ENCODE measurements at places on chromosomes 1 and 21. TPM values are rescaled to one million over a fixed set of nuclear protein-coding genes. Genes with fewer than 3 reads are reported as not detected.

- H3K36me3 ChIP-seq, result no peaks in the 10 kb centered on the region
- peaks cover 5% of the 10 kb centered on the region for H3K27me3 ChIP-seq
- DNase-seq, result no peak
- H3K4me3 ChIP-seq, result no peak overlapping the region
- no peaks in the 10 kb centered on the region for H3K4me1 ChIP-seq
- no peak overlapping the region for H3K27ac ChIP-seq
Measured at GRCh38 chr1:233960386-233960785, 55.9 kb downstream of the SLC35F3 start.

DNA sequence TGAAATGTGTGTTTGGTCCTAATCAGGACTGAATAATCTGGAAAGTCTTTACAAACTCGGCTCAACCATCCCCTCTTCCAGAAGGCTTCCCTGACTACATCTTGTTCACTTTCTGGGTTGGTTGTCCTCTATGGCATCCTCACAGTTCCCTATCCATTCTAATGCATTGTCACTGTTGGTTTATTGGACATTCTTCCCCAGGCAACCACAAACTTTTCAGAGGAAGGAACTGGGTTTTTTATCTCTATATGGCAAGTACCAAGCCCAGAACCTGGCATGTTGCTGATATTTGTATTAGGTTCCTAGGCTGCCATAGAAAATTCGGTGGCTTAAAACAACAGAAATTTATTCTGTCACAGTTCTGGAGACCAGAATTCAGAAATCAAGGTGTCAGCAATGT is 363.5 kb upstream of the ST6GALNAC5 start:
- H3K27ac ChIP-seq, result no peak overlapping the region
- peaks cover 23% of the 10 kb centered on the region for H3K4me1 ChIP-seq
- no peaks in the 10 kb centered on the region for H3K27me3 ChIP-seq
- DNase-seq, result no peak
- H3K36me3 ChIP-seq, result no peaks in the 10 kb centered on the region

DNA sequence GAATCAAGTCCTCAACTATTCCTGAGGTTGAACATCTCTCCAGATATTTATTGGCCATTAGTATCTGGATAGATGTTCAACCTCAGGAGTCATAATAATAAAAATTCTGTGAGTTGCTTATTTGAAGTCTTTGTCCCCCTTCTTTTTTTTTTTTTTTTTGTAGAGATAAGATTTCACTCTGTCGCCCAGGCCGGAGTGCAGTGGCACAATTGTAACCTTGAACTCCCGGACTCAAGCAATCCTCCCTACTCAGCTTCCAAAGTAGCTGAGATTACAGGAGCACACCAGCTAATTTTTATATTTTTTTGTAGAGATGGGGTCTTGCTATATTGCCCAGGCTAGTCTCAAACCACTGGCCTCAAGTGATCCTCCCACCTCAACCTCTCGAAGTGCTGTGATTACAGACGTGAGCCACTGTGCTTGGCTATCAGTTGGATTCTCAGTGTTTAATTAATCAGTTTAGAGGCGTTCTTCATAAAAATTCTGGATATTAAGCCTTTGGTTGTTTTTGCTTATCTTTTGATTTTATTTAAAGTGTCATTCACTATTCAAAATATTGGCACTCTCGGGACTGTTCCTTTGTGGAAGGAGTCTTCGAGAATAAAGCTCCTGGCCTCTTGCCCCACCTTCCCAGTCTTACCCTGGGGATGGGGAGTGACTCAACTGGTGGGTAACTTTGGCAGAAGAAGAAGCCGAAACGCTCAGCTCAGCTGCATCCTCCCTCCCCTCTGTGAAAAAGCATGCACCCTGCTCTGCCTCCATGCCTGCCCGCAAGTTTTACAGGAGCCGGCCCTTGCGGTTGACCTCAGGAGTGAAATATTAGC is 11.2 kb upstream of the HYI start:
- no peaks in the 10 kb centered on the region for H3K27me3 ChIP-seq
- H3K36me3 ChIP-seq, result no peaks in the 10 kb centered on the region
- H3K27ac ChIP-seq, result no peak overlapping the region
- no peak for DNase-seq

DNA sequence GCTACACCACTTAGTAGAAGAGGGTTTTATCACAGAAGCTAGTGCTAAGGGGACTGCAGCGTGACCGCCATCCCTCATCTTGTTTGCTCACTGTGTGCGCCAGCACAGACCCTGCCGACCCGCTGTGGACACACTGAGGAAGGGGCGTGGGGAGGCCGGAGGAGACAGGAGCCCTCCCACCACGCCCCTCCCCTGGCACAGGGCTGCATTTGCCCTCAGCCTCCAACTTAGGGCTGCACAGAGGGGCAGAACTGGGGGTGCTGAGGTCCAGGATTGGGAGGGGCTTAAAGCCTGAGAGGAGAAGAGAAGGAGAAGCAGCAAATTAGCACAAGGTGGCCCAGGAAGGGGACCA is 37.2 kb downstream of the RRP1 start:
- H3K27ac ChIP-seq, result no peak overlapping the region
- no peak overlapping the region for H3K4me3 ChIP-seq
- DNase-seq, result no peak
- no peaks in the 10 kb centered on the region for H3K36me3 ChIP-seq
- H3K27me3 ChIP-seq, result no peaks in the 10 kb centered on the region

- H3K27ac ChIP-seq, result no peak overlapping the region
- no peak overlapping the region for H3K4me3 ChIP-seq
- DNase-seq, result no peak
- no peaks in the 10 kb centered on the region for H3K36me3 ChIP-seq
- H3K4me1 ChIP-seq, result no peaks in the 10 kb centered on the region
- peaks cover 11% of the 10 kb centered on the region for H3K27me3 ChIP-seq
Measured at GRCh38 chr1:2633936-2634491, 1.2 kb upstream of the MMEL1 start.

DNA sequence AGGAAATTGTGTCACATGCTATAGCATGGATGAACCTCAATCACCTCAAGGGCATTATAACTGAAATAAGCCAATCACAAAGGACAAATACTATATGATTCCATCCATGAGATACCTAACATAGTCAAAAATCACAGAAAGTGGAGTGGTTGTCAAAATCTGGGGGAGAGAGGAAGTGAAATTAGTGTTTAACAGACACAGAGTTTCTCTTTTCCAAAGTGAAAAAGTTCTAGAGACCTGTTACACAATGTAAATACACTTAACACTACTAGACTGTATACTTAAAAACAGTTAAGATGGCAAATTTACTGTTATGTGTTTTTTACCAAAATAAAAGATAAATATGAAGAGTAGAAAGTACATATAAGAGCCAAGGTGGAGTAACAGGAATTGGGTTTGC is 31.8 kb downstream of the ZNF644 start:
- DNase-seq, result no peak
- H3K27ac ChIP-seq, result no peak overlapping the region
- H3K4me1 ChIP-seq, result no peaks in the 10 kb centered on the region
- H3K4me3 ChIP-seq, result no peak overlapping the region

GRCh38 chr1:171222936-171223335 is 25.4 kb upstream of the FMO1 start:
- H3K27me3 ChIP-seq, result no peaks in the 10 kb centered on the region
- H3K36me3 ChIP-seq, result no peaks in the 10 kb centered on the region
- H3K4me3 ChIP-seq, result no peak overlapping the region
- peak; percentile 62 for DNase-seq

DNA sequence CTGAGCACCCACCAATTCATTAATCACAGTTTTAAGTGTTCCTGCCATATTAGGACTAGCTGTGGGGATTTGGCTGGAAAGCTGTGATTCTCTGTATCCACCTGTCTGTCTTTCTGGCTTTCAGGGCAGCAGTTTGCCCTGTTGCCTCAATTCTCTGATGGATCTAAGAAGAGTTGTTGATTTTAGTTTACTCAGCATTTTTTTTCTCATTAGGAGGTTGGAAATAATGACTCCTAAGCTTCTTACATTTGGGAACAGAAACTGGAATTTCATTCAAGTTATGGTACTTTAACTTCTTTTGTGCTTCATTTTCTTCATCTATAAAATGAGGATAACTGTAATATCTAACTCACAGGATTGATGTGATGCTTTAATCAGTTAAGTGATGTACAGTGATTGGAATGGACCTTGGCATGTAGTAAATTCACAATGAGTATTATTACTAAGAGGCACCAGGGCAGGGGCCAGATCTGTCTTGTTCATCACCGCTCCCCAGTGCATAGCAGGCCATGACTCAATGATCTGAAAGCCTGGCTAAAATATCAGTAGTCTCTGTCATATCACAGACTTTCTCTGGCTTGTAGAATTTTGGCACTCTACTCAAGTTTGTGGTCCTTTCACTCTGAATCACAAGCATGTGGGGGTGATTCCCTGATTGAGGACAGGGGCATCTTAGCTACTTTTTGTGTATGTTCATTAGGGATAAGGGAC is 51.4 kb upstream of the GREM2 start:
- DNase-seq, result no peak
- no peaks in the 10 kb centered on the region for H3K4me1 ChIP-seq
- no peak overlapping the region for H3K4me3 ChIP-seq
- no peak overlapping the region for H3K27ac ChIP-seq
- peaks cover 8% of the 10 kb centered on the region for H3K27me3 ChIP-seq
- H3K36me3 ChIP-seq, result no peaks in the 10 kb centered on the region

DNA sequence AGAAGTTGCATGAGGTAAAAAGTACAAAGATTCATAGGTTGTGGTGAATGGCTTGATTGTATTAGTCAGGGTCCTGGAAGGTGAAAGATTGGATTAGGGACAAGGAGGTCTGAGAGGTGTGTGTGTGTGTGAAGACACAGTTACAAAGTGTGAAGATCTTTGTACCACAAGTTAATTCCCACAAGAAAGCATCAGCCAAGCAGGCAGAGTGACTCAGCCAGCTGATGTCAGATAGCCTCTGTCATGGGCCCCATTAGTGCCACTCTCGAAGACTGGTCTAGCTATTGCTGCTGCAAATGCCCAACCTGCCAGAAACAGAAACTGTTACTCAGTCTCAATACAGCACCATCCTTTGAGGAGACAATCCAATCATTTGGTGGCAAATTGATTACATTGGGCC is 96.5 kb downstream of the DTL start:
- H3K4me3 ChIP-seq, result no peak overlapping the region
- no peaks in the 10 kb centered on the region for H3K4me1 ChIP-seq
- DNase-seq, result no peak
- no peaks in the 10 kb centered on the region for H3K36me3 ChIP-seq

FCAMR gene
- not detected for total RNA-seq
